ENCODE measurements at places on chromosomes 2 and 18. TPM values are rescaled to one million over a fixed set of nuclear protein-coding genes. Genes with fewer than 3 reads are reported as not detected.

The RAX gene
- 0.06 TPM for total RNA-seq

The BMP10 gene
- total RNA-seq = 0.95 TPM

The PTGR3 gene
- total RNA-seq = 21.1 TPM

The COL4A4 gene
- 0.14 TPM for total RNA-seq

The PFN4 gene
- total RNA-seq = not detected

The VWC2L gene
- 0.11 TPM for total RNA-seq

The RUFY4 gene
- total RNA-seq = not detected

The POTEJ gene
- total RNA-seq = 1.1 TPM

The KCNJ3 gene
- total RNA-seq = 3.3 TPM

DNA sequence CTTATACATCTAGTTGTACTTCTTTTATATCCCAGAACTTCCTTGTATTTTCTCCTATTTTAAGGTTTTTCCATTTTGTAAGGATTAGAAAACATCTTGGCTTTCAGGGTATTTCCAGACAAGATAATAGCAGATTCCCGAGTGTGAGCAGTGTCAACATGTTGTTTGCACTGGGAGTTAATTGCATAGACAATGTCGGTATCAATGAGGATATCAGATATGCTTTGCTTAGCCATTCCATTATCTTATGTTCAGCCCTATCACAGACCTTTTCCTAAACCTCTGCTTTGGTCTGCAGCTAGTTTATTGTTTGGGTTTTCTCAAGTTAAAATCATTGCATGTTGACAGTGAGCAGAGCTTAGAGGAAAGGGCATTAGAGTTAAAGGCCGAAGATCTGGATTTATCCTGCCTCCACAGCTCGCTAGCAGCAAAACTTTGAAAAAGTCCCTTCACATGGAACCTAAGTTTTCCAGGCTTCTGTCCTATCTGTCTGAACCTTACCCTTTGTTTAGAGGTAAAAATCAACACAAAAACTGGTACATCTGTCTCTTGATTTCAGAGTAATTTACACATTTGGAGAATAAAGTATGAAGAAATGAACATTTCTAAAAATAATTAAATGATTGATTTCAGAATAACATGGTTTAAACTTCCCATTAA is 355.4 kb downstream of the KIAA1328 start:
- no peak for DNase-seq

DNA sequence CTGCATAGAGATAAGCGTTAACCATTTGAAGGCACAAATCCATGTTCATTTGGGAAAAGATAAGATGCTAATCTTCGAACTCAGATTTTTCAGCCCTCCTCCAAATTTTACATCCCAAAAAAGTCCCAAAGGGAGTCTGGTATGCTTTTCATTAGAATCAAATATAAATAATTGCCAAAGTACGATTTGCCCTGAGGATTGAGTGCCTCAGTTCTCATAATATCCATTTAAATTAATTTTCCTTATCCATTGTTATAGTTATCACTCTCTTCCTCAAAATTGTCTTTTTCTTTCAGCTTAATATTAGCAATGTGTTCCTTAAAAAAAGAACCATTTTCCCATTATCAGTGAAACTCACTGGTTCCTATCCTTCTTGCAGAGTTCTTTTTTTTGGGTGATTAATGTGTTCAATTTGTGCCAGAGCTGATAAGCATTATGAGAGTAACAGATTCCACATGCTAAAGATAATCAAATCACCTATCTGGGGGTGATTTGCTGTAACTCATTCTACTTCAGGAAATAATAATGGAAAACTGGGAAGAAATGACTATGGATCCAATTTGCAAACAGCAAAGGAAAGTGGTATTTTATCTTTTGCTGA is 686 bp downstream of the HNMT start:
- peak; percentile 21 for DNase-seq

DNA sequence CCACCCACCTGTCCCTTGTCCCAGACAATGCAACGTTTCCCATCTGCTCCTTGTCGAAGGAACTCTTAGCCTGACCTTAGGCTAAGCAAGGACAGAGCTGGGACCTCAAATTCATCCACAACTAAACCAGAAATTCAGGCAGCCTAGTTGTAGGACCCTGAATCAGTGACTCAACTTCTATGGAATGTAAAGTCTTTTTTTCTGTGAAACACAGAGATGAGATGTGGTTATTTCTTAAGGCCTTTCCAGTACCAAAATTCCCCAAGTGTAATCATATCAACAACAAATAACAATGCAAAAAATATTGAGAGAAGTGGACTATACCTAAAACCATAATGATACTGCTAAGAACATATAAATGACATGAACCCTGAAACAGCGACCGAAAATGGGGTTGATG is 46.7 kb downstream of the EN1 start:
- DNase-seq = no peak

GRCh38 chr2:70871398-70872211 is 36.0 kb upstream of the CD207 start:
- DNase-seq = peak; percentile 83

- DNase-seq = no peak
These were observed 11.7 kb downstream of the EMX1 start for GRCh38 chr2:72929010-72929409.

- no peak for DNase-seq
These were observed 219.3 kb upstream of the FOSL2 start for GRCh38 chr2:28173377-28173776.

DNA sequence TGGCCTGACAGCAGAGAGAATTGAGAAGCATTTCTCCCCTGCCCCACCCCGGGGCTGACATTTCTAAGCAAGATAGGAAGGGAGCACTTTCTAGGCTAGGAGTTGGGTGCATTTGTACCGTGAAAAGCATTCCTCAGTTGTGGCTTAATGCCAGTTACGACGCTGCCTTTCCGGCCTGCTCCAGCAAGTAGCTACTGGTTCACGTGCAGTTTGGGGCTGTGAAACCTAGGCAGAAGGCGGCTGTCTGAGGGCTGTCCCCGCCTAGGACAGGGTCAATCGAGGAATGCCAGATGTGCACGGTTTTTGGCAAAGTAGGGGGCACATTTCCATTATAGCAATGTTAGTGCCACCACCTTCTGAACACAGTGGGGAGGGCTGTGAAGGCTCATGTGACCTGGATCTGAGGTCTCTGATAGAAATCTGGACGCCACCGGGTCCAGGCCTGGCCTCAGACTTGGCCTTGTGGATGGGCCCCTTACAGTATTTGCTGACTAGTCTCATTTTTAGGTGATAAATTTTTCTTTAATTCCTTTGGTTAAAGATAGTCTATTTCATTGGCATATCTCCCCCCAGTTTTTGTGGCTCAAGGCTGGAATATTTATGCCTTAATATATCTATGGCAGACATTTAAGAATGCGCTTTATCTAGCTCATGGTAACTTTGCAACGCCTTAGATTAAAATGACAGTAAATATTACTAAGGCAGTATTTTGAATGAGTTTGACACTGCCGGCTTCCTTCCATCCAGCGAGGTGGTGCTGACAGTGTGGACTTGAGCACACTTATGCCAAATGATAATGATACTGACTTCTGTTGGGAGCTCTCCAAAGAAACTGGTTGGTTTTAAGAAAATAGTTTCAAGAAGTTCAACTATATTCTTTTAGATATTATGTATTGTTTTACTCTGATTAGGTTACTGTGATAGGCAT is 78.7 kb downstream of the LPIN1 start:
- DNase-seq = peak; percentile 18

- no peak for DNase-seq
These were observed 36.0 kb upstream of the HDAC4 start for GRCh38 chr2:239436669-239437335.

DNA sequence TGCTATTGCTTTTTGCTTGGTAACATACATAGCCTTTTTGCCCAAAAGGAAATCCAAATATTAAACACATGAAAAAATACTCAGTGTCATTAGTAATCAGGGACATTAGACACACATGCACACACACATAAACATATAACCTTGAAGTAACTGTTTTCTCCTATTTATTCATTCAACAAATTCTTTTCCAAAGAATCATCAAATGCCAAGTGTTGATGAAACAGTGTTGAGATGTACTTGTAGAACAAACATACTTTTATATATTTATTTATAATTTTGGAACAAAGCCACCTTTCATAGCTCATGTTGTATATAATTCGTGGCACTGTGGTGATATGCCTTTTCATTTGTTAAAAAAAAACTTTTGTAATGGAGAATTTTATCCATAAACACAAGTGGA is 81.0 kb downstream of the APLF start:
- peak; percentile 44 for DNase-seq

DNA sequence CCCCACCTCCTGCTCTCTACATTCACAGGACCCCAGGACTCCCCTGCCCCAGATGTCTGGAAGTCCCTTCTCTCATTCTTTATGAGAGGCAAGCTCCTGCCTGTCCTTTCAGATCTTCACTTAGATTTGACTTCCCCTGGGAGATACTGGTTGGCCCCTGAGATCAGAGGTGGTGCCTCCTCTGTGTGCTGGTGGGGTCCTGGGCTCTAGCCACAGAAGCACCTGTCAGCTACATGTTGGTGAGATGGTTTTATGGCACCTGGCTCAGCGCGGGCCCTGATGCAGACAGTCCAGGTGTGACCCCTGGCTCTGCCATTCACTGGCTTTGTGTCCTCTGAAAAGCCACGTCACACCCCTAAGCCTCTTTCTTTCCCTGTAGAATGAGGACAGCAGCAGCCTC is 369.6 kb upstream of the ID2 start:
- DNase-seq = no peak

GRCh38 chr2:163723348-163723747 is 12.5 kb downstream of the FIGN start:
- DNase-seq = no peak

GRCh38 chr2:46430413-46430812 is 49.0 kb upstream of the TMEM247 start:
- no peak for DNase-seq

GRCh38 chr2:77629539-77629938 is 107.4 kb upstream of the LRRTM4 start:
- DNase-seq = peak; percentile 59

- no peak for DNase-seq
These were observed 519.2 kb upstream of the MYT1L start for GRCh38 chr2:2850218-2850755.

GRCh38 chr2:6168485-6168884 is 476.3 kb downstream of the SOX11 start:
- DNase-seq = no peak

DNA sequence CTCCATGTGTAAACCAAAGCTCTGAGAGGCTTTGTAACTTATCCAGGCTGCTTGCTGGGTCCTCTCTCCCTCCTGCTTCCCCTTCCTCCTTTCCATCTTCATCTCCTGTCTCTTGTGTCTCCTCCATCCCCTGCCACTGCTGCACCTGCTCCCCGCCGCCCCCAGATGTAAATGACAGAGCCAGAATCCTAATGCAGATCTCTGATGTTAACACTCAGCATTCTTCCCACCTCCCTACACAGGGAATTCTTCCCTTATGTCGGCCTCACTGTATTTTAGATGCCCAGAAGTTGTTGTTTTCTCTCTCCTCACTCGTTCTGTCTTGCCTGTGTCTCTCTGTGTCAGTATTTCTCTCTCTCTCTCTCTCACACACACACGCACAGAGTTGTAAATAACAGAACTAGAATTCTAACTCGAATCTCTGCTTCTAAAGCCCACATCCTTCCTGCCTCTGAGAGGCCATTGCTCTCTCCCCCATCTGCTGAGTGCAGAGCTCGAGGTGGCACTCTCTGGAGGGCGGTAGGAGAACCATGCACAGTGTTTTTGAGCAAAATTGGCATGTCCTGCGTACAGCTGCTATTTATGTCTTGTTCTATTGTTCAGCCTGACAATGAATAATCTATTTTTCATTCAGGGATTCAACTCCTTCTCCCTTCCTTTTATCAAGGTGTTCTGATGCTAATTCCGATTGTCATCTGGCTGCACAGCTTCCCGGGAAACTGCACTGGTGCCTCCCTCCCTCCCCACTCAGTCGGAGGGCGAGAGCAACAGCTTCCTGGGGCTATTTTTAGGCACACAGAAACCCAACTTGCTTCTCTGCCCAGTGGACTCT is 219.9 kb downstream of the SH3RF3 start:
- DNase-seq = peak; percentile 32

- DNase-seq = no peak
These were observed 3.1 kb upstream of the ARID5A start for GRCh38 chr2:96533292-96534073.

GRCh38 chr2:27854229-27854862 is 35.8 kb downstream of the RBKS start:
- no peak for DNase-seq

DNA sequence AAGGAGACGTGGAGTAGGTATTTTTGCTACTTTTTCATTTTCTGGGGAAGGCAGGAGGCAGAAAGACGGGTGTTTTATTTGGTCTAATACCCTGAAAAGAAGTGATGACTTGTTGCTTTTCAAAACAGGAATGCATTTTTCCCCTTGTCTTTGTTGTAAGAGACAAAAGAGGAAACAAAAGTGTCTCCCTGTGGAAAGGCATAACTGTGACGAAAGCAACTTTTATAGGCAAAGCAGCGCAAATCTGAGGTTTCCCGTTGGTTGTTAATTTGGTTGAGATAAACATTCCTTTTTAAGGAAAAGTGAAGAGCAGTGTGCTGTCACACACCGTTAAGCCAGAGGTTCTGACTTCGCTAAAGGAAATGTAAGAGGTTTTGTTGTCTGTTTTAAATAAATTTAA is 3.4 kb downstream of the FZD7 start:
- no peak for DNase-seq

GRCh38 chr2:59584958-59585357 is 968.5 kb downstream of the BCL11A start:
- DNase-seq = peak; percentile 56

- DNase-seq = no peak
These were observed 161.6 kb downstream of the TMEM18 start for GRCh38 chr2:515441-516127.

DNA sequence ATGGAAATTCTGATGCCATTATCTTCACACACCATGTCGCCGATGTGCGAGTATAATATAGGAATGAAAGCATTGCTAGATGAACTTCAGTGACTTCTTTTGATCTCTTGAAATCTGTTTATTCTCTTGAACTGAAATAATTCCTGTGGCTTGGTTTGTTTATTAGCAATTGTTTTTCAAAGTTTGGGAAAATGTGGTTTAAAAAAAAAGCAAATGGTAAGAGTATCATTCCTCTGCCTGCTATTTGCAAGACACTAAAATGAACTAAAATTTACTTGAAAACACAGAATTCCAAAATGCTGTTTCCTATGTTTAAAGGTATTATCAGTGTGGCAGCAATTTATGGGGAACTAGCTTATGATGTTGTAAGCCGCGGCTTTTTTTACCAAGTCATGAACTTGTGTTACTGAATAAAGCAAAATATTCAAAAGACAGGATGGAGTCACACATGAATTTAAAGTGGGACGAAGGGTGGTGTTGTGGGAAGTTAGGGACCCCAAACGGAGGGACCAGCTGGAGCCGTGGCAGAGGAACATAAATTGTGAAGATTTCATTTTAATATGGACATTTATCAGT is 96.4 kb downstream of the COLEC12 start:
- no peak for DNase-seq

- no peak for DNase-seq
These were observed 16.9 kb upstream of the KIF1A start for GRCh38 chr2:240836781-240837467.

- DNase-seq = no peak
These were observed 5.2 kb downstream of the CHRNG start for GRCh38 chr2:232544674-232545073.

DNA sequence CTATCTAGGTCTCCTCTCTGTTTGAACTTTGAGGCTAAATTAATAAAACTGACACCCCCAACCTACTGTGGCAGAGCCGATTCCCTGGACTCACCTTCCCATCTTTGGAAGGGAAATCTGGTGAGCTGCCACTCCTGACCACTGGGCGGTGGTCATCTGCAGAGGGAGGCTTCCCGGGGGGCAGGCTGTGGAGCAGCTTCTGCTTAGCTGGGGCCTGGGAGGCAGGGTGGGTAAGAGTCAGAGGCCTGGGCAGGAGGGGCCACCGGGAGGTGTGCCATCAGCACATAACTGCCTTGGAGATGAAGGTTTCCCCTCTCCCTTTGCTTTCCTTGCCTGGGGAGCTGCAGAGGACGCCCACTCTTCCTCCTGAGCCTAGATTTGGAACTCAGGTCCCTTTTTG is 2.3 kb upstream of the NPPC start:
- peak; percentile 51 for DNase-seq

All from cardiac muscle cell (in vitro differentiated cells and primary cell).